ENCODE measurements at places on chromosomes 12 and 14. TPM values are rescaled to one million over a fixed set of nuclear protein-coding genes. Genes with fewer than 3 reads are reported as not detected.

Gene ANO4
- total RNA-seq = 3.5 TPM

Gene CFAP251
- total RNA-seq = 3.0 TPM

Gene DLK1
- total RNA-seq = 87.3 TPM

Gene OTOGL
- total RNA-seq = 4.5 TPM

Gene DMAC2L
- 11.4 TPM for total RNA-seq

Gene TAS2R10
- 7.8 TPM for total RNA-seq

Gene ATN1
- total RNA-seq = 18.2 TPM

Gene NTS
- 27.4 TPM for total RNA-seq

Gene NKX2-1
- not detected for total RNA-seq

Gene ACRBP
- total RNA-seq = 1.1 TPM

Gene GALNT8
- 2.9 TPM for total RNA-seq

Gene TPPP2
- total RNA-seq = not detected

Gene NPFF
- not detected for total RNA-seq

Gene CCDC198
- 2.0 TPM for total RNA-seq

Gene NFATC4
- total RNA-seq = 41.8 TPM

Gene PCED1B
- total RNA-seq = 1.1 TPM

Gene CDH24
- total RNA-seq = 6.4 TPM

Gene TAS2R8
- total RNA-seq = 0.58 TPM

Gene PPP1R13B
- 15.8 TPM for total RNA-seq

Gene KLHL33
- 0.69 TPM for total RNA-seq

All from urinary bladder (tissue), 4 donors.